ENCODE measurements at places on chromosomes 3 and 15.

- no peak for DNase-seq
Measured at GRCh38 chr3:107208100-107208499, 169.1 kb upstream of the CCDC54 start.

- no peak for DNase-seq
Measured at GRCh38 chr3:111210003-111210711, 138.5 kb downstream of the NECTIN3 start.

GRCh38 chr3:50189274-50189673, 2.1 kb upstream of the GNAT1 start:
- DNase-seq = peak; percentile 27

DNA sequence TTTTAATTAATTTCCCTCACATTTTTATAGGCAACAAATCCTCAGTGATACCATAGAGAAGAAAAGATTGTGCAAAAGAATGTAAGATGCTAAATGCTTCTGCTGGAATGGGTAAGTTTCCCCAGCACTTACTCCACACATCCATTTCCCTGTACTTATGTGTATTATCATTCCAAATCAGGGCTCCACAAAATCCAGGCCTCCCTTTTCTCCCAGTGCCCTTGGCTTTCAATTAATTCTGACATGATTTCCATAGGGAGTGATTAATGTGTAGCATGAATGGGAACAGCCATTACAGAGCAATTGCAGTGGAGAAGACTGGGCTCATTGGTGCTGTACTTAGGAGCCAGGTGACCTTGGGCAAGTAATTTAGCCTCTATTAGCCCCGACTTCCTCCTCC, 41.3 kb upstream of the UBE2E1 start:
- no peak for DNase-seq

DNA sequence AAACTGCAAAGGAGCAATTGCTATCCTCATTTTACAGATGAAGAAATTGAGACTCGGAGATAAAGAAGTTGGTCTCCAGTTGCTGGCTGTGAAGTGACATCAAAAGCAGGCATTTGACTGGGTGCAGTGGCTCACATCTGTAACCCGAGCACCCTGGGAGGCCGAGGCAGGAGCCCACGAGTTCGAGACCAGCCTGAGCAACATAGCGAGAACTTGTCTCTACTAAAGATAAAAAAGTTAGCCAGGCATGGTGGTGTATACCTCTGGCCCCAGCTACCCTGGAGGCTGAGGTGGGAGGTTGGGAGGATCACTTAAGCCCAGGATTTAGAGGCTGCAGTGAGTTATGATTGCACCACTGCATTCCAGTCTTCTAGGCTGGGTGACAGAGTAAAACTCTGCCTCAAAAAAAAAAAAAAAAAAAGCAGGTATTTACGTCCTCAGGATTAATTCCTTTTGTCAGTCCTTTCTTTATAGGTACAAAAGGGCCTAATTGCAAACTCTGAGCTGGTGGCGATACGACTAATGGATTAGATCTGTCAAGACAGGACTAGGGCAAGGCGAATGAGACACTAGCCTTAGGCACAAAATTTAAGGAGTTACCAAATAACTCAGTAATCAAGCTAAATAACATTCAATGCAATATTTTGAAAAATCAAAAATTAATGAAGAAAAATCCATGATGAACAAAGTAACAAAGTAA, 5.9 kb upstream of the DNASE1L3 start:
- DNase-seq = no peak

- DNase-seq = no peak
Measured at GRCh38 chr3:23864931-23865330, 51.9 kb downstream of the NKIRAS1 start.

DNA sequence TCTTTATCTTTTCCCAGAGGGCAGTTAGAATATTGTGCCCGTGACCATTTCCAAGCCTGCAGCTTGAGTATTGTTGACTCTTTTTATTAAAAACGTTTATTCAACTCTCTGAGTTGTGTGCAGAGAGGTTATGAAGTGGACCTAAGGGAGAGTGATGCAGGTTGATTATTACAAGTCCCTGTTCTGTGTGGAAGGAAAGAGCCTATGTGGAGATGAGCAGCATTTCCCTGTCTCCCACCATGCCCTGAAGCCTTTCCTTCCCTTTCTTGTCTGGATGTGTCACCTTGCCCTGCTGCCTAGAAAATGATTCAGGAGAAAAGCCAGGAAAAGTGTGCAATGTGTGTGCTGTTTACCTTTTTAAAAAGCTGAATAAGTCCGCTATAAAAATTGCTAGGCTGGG, 19.4 kb downstream of the ZPLD1 start:
- DNase-seq = no peak

GRCh38 chr3:82053236-82053635, 291.8 kb upstream of the GBE1 start:
- DNase-seq = no peak

GRCh38 chr15:68343579-68344225, 66.2 kb downstream of the FEM1B start:
- DNase-seq = no peak

GRCh38 chr3:43185274-43185982, 79.5 kb upstream of the POMGNT2 start:
- DNase-seq = no peak

DNA sequence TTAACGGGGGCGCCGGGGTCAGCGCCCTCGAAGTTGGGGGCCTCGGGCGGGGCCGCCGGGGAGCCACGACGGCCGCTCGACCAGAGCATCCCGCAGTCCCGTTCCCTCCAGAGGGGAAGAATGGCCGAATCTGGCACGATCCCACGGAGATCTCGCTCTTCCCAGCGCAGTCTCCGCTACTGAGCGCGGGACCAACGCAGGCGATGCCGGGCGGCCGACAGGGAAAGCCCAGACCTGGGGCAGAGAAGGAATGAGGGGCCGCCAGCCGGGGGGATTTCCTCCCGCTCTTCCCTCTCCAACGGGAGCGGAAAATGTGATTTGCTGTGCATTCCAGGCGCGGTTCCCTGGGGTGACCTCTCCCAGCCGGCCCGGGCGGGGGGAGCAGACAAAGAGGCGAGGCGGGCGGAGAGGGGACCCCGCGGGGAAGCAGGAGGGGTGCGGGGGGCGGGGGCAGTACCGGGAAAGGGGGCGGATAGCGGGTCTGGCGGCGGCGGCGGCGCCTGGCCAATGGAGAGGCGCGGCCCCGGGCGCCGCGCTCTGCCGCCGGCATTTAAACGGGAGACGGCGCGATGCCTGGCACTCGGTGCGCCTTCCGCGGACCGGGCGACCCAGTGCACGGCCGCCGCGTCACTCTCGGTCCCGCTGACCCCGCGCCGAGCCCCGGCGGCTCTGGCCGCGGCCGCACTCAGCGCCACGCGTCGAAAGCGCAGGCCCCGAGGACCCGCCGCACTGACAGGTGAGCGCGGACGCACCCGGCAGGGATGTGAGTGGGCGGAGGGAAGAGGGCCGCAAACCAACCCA, at the start of gene GREM1:
TSS of gene GREM1 (plus strand) at position 579 of the 801 bp plus-strand sequence. CDS start 12,687 bp downstream, outside the sequence.
- DNase-seq = no peak

DNA sequence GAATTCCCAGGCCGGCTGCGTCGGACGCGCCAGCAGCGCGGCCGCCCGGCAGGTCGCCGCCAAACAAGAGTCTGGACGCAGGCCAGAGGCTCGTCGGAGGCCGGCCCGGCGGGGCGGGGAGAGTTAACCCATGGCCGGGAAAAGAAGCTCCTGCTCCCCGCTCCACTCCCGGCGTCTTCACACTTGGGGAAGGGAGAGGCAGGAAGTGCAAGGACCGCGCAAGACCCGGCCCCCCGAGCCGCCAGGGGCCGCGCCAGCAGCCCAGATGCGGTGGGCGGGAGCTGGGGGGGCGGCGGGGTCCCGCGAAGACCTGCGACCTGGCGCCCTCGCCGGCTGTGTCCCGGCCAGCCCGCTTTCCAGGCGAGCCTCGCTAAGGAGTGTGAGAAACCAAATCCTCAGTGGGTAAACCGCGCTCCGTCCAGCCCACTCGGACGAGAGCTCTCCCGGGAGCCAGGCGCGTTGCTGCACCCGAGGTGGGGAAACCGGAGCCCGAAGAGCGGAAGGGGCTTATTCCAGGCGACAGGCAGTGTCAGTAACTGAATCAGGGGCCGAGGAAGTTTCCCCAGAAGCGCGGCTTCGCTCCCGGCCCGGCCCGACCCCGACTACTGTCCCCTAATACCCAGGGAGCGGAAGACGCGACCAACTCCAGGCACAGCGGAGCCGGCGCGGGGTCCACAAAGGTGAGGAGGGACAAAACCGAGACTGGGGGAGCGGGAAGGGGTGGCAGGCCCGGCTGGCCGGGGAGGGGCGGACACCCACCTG, 721 bp downstream of the ADAMTS7 start:
- DNase-seq = no peak

DNA sequence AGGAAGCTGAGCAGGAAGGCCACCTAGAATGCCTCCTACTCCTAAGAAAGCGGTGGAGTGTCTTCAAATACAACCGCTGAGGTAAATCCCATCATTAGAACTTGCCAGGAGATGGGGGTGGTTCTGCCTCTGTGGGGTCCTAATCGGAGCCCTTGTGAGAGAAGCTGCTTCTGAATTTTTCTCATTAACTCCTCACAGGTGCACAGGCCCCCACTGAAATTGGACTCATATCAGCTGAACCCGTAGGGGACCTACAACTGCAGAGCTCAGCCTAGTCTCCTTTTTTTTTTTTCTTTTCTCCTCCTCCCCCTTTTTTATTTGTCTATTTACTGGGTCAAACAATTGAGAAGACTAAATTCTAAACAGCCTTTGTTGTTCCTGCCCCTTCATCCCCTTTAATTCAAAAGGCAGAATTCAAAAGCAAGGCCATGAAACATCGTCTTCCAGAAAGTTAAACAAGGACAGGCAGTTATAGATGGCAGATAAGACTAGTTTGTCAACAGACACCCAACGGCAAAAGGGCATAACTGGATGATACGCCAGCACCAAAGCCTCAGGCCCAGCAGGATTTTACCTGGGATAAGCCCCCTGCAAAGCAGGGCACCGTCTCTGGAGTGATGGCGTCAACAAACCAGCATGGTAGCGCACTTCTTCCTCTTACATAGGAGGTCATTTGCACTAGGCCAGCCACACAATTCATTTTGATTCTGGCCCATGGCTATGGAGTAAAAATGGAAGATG, 213.7 kb upstream of the HES1 start:
- no peak for DNase-seq

GRCh38 chr3:134803051-134803505, 8.0 kb downstream of the EPHB1 start:
- no peak for DNase-seq

DNA sequence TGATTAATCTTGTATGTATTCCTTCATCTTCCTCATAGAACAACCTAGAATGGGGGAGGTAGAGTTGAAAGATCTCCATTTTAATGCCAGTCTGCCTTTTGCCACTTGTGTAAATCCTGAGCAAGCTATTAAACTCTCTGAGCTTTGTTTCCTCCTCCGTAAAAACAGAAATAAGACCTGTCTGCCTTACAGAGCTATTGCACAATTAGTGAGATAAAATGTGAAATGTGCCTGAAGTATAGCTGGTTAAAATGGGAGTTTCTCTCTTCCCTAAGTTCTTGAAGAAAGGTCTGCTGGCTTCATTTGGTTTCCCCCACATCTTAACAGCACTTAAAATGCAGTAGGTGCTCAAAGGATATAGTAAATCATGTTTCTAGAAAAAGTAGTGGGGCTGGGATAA, 19.0 kb downstream of the ALDH1A2 start:
- no peak for DNase-seq

DNA sequence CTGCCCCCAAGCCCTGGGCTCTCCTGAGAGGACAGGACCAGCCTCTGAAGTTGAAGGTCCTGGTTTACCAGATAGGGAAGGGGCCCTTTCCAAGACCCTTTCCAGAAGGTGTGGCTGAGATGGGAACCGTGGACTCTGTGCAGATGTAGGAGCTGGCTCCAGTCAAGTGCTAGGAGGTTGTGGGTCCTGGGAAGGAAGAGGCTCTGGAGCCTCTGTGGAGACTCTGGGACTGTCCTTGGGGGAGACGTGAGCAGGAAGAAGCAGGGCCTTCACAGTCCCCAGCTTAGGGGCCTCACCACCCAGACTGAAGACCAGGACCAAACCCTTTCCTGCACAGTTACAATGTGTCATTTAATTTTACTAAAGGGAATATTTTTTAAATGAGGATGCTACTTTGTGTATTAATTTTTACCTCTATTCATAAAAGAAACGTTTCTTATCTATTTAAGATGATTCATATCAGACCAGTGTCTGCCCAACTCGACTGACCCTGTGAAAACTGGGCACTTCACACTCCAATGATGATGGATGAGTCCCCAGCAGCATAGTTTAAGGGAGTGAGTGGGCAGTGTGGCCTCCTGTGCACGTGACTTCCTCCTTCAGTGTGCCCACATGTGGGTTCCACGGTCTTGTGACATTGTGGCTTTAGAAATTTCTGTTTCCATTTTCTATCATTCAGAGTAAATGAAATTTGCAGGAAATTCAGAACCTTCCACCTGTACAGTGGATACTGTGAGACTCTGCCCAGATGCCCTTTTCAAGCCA, 10.9 kb downstream of the CCR5AS start:
- DNase-seq = no peak

DNA sequence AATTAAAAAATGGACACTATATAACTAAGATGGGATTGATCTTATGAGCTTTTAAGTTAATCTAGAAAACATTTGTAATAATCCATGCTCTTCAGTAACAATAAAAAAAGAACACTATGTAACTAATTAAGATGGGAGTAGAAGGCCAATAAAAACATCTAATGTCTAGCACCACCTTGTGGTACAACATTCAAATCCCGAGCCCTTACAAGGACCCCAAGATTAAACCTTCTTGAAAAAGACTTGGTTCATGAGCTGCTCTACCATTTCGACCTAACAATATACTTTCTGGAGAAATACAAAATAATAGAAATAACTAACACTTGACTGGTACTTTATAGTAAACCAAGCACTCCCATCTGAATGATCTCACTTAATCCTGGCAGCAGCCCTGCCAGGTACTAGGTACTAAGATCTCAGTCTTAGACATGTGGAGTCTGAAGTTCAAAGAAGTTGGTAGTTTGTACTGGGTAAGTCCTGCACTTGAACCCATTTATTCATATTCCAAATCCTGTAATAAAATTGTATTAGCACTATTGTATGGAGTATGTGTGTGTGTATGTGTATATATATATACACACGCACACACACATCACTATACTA, 21.8 kb downstream of the METTL6 start:
- DNase-seq = no peak

DNA sequence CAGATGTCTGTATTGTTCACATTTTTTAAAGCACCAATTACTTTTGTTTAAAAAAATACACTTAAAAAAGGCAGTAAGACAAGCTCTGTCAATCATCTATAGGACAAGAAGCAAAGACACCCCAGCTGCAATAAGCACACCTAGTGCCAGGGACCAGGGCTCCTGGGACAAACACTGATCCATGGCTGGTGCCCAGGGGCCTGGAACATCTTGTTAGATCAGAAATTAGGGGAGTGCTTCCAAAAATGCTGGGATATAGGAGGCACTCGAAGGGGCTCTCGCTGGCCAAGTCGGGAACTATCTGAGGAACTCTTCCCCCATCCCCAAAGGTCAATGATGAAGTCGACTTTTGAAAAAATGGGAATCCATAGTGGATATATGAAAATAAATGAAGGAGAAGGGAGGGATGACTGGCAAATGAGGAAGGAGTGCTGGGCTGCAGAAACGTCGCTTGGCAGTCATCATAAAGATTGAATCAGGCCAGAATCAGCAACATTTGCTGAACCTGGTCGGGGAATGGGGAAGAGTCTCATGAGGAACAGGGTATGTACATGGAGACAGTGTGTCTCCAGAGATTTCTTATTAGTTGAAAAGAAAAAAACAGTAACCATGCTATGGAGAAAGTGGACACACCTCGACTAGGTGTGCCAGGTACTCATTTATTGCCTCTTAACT, 28.5 kb downstream of the TSPAN3 start:
- DNase-seq = no peak

All from activated CD4-positive, alpha-beta T cell treated with anti-CD3 and anti-CD28 coated beads, Interleukin-2, amount 50 U/mL, for 24 hours (primary cell).